ENCODE measurements at places on chromosomes 6 and 20.

GRCh38 chr6:153778216-153778615, 260.8 kb upstream of the OPRM1 start:
- DNase-seq = no peak

DNA sequence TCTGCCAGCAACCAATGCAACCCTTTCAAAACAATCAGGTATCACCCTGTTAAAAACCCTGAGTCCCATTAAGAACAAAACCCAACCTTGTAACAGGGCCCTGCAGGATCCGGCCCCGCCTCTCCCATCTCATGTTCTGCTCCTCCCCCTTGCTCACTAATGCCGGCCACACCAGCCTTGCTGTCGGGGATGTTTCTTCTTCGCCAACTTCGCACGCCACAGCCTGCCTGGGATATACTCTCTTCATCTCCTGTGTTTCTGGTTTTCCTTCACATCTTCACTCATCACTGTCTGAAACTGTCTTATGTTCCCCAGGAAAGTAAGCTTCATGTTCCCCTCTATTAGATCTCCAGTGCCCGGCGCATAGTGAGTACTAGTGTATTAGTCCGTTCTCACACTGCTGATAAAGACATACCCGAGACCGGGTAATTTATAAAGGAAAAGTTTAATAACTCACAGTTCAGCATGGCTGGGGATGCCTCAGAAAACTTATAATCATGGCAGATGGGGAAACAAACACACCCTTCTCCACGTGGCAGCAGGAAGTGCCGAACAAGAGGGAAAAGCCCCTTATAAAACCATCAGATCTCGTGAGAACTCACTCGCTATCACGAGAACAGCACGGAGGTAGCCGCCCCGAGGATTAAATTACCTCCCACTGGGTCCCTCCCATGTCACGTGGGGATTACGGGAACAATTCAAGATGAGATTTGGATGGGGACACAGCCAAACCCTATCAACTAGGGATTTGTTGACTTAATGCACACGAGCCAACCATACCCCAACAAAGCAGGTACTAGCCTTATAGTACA, 5.1 kb downstream of the TP53RK start:
- no peak for DNase-seq

DNA sequence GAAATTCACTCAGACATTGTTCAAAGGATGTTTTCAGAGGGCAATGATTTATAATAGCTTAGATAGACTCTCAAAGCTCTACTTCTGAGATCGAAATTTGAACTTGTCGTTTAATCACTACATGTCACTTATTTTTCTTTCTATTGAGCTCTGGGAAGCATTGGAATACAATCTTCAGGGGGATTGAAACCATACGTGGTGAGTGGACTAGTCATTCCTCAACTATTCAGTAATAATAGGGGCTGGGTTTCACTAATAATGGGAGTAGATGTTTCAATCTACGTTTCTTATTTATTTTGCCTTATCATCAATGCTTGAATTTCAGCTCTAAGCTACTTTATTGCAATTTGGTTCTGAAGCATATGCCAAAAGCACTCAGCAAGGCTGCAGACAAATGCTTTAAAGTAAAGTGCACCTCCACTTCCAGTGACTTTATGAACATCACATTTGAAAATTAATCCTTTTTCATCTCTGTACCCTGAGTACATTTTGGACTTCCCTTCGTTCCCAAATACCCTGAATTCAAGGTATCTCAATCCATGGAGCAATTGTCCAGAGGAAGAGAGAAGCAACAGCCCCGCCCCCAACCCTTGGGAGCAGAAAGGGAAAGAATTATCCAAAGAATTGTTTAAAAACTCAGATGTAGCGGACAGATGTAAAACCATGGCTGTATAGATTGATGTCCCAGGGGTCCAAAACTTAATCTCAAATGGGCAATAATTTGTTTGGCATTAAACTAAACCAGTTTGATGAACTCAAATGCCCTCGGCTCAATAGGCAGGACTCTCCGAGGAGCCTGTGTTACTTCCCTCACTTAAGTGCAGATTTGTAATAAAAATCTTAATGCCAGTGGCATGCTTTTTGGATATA, 68.1 kb downstream of the HFE start:
- DNase-seq = peak; percentile 55

DNA sequence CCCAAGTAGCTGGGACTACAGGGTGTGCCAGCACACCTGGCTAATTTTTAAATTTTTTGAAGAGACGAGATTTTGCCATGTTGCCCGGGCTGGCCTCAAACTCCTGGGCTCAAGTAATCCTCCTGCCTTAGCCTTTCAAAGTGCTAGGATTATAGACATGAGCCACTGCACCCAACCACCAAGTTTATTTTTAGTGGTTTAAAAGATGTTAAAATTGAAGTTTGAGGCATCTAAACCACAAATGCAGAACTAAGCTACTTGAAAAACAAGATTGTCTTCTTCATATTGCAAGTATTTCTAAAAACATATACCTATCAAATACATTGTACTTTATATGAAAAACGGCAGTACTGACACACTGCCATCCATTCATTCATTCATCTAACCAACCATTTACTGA, 31.6 kb downstream of the WASF1 start:
- DNase-seq = no peak

DNA sequence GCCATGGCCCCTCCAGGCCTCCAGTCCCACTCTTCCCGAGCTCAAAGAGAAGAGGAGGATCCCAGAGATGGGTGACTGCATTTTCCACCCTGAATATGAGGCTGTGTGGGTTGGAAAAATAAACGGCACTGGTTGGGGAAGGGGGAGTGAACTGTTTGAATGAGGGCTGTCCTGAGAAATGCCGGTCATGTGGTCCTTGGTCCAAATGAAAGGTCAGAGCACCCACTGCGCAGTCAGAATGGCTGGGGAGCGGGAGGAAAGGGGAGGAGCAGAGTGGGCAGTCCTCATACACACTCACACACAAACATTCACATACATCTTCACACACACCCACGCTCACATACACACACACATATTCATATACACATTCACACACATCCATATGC, 83.1 kb downstream of the MRPL14 start:
- DNase-seq = peak; percentile 49

DNA sequence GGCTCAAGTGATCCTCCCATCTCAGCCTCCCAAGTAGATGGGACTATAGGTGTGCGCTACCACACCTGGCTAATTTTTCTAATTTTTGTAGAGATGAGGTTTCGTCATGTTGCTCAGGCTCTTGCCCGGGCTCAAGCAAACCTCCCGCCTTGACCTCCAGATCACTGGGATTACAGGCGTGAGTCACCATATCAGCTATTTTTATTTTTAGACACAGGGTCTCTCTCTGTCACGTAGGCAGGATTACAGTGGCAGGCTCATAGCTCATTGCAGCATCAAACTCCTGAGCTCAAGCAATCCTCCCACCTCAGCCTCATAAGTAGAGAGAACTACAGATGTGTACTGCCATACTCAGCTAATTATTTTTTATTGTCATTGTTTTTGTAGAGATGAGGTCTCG, 41.7 kb downstream of the SLC23A2 start:
- peak; percentile 31 for DNase-seq

DNA sequence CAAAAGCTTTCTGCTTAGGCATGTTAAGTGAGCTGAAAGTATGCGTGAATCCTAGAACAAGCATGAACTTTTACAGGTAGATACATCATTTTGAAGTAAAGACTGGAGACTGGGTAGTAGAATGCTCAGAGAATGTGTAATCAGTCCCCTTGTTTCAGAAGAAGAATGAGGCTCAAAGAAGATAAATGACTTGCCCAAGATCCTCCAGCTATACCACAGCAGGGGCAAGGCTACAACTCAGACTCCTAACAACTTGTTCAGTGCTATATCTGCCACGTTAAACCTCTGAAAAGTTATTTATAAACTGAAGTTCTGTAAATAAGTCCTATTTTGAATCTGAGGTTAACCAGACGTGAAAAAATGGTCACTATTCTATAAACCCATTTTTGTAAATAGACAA, 2.9 kb downstream of the RIPOR2 start:
- DNase-seq = no peak

DNA sequence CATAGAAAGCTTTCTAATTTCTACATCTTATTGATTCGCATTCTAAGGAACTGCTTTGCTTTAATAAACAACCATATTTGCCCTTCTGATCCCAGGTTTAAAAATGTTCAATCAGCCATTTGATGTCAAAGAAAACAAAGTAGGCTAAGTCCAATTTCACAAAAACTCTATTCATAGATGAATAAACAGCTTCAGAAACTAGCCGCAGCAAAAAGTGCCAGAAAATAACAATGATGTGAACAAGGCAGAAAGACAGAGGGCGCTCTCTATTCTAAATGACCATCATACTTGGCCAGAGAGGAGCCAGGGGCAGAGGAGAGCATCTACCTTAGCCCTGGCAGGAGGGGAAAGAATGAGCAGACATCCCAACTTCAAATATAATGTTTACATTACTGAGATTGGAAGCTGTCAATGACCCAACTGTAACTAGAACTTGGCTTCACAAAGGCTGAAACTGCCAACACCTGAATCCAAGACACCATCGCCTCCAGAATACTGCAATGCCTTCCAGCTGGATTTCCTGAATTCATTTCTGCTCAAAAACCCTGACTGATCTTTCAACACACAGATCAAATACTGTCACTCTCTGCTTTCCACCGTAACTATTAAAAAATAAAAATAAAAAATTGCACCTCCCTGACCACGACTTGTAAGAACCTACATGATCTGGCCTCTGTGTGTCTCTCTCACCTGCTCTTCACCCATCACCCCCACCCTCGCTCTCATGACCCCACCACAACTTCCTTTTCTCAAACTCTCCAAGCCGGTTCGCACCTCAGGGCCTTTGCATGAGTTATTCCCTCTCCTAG, 9.5 kb downstream of the CNKSR3 start:
- no peak for DNase-seq

DNA sequence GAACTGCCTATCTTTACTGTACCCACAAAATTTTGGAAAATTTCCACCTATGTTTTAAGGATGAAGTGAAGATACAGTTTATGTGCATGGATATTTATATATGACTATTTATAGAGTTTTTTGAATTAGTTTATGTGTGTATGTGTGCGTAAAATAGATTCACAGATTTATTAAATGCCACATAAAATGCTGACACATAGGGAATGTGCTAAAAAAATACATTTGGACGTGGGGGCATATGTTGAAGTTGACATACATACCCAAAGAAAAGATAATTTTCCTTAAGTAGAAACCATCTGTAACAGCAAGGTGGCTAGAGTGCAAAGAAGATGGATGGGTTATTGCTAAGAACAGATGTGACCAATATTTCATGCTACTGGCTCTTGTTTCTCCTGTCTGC, 302.1 kb upstream of the RNF217 start:
- DNase-seq = no peak

DNA sequence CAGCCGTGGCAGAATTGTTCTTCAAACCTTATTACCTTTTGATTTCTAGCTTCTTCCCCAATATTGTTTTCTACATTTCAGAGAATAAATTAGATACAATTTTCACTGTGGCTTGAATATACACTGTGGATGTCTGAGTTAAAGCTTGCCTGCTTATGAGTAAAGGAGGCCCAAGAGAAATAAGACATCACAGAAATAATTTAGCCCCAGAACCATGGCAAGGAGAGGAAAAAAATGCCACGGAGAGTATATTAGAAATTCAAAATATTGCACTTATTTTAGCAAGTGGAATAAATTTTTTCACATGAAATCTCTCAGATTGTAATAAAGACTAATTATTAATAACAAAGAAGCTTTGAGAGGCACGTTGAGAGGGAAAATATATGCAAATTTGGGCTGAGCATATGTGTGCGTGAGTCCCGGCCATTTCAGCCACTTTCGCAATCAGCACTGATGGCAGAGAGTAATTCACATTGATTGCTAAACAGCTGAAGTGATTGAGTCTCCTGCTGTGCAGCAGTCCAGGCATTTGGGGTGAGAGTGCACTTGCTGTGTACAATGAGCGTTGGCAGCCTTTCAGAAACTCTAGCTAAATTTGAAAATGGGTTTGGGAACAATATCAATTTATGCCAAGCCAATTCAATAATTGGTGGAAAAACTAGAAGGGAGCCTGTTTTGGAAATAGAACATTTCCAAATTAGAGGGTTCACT, 596.0 kb downstream of the EPM2A start:
- no peak for DNase-seq

DNA sequence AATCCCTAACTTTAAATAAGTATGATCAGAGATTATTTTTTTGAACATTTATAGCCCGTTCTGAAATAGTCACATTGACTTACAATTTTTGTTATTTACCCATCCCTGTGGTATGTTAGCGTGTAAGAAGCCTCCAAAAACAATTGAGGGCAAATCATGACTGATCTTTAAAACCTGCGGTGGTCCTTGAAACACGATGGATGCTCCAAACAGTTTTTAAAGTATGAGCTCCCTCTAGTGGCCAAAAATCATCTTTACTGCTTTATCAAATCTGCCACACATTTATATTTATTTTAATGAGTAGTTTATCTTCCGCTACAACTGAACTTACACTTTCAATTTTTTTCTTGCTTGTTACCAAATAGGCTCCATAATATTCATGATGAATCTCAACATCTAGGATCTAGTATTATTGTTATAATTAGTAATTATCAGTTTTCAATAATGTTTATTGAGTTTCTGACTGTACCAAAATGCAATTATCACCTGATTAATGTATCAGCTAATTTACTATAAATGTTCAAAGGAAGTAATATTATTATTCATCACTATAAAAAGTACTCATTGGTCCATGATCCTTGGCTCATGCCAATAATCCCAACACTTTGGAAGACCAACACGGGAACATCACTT, 52.2 kb downstream of the MARCKS start:
- peak; percentile 79 for DNase-seq

DNA sequence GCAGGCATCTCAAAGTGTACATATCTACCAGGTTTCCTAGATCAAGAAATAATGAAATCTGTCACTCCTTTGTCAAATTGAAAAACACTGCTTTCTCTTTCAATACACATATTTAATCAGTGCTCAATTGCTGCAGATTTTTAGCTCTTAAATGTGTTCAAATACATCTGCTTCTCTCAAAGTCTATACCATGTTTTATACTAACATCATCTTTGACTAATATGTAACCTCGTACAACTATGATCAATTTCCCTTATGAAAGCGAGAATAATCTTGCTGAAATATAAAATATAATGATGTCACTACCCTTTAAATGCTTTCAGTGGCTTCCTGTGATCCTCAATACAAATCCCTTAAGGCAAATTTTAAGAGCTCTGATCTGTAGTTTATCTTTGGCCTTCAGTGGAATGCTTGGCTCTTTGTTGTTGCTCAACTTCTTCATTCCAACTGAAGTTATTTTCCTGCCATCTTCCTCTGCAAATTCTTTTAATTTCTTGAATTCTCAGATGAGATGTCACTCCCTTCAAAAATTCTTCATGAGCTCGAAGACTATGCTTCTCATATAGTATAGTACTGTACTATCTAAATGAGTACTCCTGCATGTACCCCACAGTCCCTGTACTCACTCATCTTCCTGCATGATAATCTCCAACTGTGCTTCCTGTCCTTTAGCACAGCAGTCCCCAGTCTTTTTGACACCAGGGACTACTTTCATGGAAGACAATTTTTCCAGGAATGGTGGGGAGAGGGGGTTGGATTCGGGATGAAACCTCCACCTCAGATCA, 545.1 kb upstream of the GJE1 start:
- peak; percentile 13 for DNase-seq

- DNase-seq = peak; percentile 89
Measured at GRCh38 chr20:50029697-50030461, 47.1 kb downstream of the SNAI1 start.

GRCh38 chr6:137155830-137156229, 17.6 kb downstream of the IL22RA2 start:
- DNase-seq = peak; percentile 62

Measured in myocyte (in vitro differentiated cells).